ENCODE measurements at places on chromosomes 13 and 19.
A peak's percentile ranks its signal among the peaks of the same experiment; 100 is the strongest.

DNA sequence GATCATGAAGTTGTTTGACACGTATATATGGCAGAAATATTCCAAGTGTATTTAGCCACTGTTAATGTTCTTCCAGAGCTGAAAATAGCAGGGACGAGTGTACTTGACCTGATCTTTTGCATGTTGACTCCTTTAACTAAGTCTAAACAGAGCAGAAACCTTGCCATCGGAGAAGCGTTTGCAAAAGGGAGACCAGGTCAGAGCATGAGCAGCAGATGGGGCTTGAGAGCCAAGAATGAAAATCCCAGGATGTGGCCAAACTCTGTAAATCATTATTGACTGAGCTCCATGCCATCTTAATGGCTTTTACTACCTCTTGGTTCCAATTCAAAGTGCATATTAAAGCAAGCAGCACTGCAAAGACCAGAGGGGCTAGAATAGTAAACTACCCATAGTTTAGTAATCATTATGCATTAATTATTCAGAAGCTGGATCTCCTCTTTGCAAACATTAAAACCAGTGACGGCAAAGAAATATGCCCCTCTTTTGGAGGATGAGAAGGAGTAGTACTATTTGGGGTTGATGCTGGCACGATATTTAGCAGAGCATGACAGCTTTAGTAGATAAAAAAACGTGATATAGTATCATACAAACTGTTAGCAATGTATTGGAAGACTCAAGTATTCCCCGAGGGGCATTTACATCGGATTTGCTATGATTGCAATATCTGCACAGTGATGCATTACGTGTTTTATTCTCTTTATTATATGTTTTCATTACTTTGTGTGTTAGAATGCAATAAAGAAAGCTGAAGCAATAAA, 55.7 kb downstream of the FAM216B start:
- DNase-seq = no peak

GRCh38 chr13:110562036-110562597, 595 bp upstream of the RAB20 start:
- no peak for DNase-seq

DNA sequence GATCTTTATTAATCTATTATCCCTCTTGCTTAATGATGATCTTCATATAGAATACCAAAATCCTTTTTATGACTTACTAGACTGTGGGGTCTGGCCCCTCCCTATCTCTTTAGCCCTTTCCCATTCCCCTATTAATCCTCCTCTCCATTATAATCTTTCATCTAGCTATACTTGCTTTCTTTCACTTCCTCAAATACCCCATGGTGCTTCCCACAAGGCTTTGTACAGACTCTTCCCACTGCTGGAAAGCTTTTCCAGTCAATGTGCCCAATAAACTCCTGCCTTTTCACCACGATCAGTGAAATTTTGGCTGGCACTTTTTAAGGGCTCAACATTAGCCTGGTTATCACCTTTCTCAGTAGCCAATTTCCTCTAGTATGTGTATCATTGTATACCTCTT, 3.2 kb upstream of the EBPL start:
- DNase-seq = no peak

DNA sequence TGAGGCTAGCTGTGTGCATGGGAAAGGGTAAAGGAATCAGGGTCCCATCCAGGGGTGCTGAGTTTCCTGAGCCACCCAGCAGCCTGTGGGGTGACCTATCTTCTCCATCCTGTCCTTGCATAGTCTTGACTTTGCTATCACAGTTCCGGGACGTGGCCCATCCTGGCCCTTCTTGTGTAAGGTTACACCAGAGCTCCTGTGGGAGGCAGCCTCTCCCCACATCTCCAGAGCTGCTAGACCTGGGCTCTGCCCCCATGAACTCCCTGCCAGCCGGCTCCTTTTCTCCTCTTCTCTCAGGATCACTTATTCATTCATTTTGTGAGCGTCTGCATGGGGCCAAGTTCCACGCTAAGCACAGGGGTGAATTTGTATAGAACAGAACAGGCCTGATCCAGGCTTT, 238.9 kb downstream of the TSHZ3 start:
- DNase-seq = no peak

DNA sequence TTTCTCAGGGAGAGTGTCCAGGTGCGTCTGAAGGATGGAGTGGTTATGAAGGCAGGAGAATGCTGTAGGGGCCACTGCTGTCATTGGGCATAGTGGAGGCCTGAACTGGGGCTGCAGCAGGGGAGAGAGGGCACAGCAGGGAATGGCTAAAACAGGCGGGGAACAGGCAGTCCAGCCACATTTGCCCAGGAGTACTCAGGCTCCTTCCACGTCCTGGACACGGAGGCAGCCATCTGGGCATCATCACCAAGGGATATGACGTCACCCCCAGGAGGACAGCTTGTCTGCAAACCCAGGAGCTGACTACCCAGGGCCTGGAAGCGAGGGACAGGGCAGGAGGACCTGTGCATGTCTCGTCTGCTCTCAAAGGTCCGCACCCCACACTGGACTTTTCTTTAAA, 22.2 kb downstream of the VSTM2B start:
- no peak for DNase-seq

- no peak for DNase-seq
These were observed 485.4 kb downstream of the RFC3 start for GRCh38 chr13:34303346-34303745.

DNA sequence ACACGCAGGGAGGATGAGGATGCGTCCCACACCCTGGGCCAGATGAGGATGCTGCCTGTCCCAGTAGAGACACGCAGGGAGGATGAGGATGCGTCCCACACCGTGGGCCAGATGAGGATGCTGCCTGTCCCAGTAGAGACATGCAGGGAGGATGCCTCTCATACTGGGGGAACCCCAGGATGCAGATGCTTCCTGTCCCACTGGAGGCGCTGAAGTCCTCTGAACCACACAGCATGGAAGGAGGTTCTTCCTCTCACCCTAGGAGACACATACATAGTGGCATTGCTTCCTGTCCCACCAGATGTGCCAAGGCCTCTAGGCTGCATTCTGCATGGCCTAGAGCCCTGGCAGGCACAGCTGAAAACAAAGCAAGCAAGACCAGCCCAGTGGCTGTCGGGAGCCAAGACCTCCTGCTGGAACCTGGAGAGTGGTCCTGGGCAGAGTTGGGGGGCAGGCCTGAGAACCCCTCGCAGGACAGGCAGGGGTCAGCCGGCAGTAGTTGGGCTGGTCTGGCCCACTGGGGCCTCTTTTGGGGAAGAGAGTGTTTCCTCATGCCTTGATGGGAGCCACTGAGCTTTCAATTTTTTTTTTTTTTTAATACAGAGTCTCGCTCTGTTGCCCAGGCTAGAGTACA, 4.3 kb downstream of the HPN start:
- DNase-seq = peak; percentile 32

DNA sequence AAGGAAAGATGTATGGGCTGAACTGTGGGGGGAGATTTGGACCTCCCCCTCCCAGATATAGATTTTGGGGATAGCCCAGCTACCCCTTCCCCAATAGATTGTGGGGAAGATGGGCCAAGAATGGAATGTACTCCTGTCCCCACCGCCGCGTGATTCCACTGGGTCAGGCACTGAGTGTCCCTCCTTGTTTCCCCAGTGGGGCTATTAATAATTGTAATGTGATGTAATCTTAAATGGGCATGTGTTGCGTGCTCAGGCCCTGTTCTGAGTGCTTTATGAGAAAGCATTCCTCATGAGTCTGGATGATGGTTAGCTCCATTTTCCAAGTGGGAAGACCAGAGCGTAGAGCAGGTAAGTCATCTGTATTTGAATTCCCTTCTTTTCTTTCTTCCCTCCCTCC, 1.4 kb downstream of the PSMD8 start:
- no peak for DNase-seq

DNA sequence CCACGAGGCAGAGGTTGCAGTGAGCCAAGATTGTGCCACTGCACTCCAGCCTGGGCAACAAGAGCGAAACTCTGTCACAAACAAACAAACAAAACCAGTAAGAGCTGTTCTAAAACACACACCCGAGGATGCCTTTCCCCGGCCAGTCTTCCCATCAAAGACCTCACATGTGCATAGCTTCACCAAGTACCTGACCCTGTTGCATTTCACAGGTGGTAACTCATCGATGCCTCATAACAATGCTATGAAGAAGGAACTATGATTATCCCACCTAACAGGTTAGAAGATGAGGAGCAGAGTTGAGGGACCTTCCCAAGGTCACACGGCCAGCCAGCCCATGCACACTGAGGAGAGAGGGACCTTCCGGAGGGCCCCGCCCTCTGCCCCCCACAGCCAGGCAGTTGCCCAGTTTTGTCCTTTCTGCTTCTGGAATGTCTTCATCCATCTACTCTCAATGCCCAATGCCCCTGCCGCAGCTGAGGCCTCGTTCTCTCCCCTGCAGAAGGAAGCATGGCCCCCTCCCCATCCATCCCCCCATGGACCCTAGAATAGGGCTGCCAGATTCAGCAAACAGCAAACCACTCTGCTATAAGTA, 16.8 kb upstream of the LENG8 start:
- no peak for DNase-seq

DNA sequence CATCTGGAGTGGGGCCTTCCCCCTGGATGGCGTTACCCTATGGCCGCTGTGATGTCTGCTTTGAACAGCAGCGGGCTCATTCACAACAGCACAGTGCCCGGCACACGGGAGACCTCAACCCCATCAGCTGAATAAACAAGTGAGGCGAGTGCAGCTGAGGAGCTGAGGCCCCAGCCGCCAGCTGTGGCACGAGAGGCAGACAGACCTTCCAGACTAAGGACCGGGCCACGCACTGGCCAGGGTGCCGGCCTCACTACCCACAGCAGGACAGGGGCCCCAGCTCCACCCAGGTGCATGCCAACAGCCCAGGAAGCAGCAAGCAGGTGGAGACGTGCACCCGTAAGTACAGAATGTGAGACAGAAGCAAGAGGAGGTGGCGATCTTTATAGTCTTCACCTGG, 39.6 kb downstream of the STK24 start:
- DNase-seq = no peak

- no peak for DNase-seq
These were observed 9.7 kb downstream of the YJU2 start for GRCh38 chr19:4256563-4256962.

DNA sequence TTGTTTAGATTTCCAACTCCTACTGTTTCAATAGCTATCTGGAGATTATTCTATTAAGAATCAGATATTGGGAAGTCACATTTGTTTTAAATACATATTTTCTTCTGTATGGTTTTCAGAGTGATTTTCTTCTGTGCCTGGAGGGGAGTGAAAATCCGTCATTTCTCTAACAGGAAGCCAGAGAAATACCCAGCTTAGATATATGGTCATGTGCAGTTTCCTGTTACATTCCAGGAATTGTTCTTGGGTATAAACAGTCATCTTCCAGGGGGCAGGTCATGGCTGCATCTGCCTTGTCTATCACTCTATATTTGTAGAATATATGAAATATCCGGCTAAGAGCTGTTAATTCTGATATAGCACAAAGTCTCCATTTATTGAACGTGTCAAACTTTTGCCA, 77.5 kb upstream of the MIR17HG start:
- DNase-seq = no peak

DNA sequence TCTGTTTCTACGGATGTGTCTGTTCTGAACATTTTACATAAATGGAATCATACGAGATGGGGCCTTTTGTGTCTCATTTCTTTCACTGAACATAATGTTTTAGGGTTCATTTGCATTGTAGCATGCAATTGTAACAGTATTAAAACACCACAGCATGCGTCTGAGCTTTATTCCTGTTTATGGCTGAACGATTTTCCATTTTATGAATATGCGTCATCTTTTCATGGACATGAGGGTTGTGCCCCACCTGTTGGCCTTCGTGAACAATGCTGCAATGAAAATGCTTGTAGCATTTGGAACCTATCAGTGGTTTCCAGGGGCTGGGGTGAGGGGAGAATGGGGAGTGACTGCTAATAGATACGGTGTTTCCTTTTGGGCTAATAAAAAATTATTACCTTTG, 5.1 kb downstream of the OR10H1 start:
- no peak for DNase-seq
